ENCODE measurements at places on chromosomes 4 and X.

- DNase-seq: no peak
Observed at GRCh38 chr4:75555294-75556164, at the start of gene ODAPH. Gene ODAPH (plus strand): TSS chr4:75556066. CDS start chr4:75556083, 17 bp downstream.

- no peak for DNase-seq
Observed at GRCh38 chr4:53956454-53956853, 108.0 kb downstream of the CHIC2 start.

DNA sequence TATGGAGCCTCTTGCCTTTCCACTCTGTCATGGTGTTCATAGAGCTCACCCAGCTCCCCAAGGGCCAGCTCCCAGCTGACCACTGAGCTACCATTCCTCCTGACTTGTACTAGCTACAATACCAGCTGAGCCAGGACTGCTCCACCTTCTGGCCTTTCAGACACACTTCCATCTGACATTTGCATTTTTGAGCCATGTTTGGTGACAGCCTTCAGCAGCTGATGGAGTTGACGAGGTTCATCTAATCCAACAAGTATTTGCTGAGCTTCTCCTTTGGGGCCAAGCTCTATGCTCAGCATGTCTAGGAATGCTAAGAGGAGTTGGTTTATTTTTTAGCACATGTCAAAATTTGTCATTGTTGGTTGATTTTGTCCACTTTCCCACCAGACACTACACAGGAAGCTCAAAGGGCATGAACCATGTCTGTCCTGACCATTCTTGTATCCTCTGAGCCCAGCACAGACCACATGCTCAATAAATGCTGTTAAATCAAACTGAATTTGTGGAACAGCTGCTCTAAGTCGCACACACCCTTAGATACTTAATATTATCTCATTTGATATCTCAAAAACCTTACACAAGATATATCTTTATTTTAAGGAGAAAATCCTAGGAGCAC lies 142.6 kb upstream of the PPARGC1A start:
- DNase-seq: no peak

GRCh38 chr4:149706942-149707341 lies 108.7 kb downstream of the IQCM start:
- no peak for DNase-seq

DNA sequence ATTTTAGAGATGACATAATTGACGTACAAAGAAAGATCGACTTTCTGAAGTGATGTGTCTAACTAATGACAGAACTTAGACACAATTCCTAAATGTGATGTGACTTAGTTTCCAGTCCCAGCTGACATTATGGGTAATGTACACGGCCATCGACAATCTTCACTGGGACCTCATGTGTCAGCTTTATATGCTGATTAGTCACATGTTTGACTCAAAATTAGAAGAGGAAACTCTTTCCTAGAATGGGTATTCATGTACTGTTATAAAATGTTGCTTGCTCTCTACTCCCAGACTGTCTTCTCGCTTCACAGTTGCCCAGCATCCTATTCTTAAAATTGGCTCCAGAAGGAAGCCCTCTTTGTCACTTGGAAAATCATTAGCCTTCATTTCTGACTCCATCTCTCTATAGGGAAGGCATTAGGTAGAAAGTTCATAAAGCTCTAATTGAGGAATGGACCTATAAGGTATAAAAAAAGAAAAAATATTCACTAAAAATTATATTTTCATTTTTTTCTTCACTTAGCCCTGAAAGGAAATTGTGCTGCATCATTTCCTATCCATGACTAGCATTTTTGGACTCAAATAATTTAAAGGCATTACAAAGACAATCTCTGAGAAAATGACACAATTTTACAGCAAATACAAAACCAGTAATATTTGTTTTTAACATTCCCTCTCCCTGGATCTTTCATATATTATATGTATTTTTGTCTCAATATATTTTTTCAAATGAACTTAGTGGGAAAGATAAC lies 554.6 kb downstream of the INPP4B start:
- DNase-seq: no peak

DNA sequence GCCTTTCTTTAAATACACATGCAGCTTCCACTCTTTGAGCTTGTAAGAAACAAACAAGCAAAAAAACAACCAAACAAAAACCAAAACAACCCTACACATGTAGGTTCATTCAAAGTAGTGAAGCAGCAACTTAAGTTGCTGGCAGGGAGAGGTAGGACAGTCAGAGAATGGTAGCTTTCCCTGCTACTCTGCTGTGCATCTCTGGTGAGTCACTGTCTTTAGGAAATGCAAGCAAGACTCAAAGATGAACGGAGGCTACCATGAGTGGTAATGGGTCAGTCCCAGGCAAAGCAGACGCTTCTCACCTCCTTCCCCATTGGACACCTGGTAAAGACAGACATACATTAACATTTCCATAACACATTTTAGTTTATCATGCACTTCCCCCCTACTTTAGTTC lies 43.2 kb downstream of the PGRMC2 start:
- DNase-seq: no peak

DNA sequence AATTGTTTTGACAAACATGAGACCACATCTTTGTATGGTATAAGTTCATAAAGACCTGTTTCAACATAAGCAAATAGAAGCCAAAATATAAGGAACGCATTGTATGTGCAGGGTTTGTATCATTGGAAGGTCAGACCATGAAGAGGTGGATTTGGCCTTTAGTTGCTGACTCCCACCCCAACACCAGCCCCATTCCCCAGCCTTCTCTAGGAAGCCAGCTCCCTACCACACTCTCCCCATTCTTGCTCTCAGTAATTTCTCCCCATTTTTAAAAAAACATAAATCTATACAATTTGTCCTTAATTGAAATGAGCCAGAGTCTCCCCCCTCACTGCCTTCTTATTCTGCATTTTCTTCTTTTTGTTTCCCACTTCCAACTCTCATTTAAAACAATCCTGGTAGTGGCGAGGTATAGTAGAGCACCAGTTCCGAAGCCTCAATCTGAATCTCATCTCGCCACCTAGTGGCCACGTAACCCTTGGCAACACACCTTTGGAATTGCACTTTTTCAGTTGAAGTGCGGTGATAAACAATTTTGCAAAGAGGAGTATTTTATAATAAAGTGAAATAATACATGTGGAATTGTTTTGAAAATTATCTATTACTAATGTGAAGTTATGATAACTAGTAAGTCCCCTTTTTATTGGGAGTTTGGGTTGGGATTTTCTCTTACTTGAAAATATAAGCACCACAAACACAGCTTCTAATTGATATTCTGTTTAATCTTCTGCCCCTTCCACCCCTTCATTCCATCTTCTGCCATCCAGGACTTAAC lies 126.6 kb downstream of the ASB9 start:
- peak; percentile 5 for DNase-seq

- no peak for DNase-seq
Observed at GRCh38 chrX:134821370-134821769, 163.1 kb upstream of the PLAC1 start.

GRCh38 chrX:23656684-23657083 lies 10.6 kb upstream of the PRDX4 start:
- no peak for DNase-seq
